ENCODE measurements at places on chromosomes 16 and 17.

DNA sequence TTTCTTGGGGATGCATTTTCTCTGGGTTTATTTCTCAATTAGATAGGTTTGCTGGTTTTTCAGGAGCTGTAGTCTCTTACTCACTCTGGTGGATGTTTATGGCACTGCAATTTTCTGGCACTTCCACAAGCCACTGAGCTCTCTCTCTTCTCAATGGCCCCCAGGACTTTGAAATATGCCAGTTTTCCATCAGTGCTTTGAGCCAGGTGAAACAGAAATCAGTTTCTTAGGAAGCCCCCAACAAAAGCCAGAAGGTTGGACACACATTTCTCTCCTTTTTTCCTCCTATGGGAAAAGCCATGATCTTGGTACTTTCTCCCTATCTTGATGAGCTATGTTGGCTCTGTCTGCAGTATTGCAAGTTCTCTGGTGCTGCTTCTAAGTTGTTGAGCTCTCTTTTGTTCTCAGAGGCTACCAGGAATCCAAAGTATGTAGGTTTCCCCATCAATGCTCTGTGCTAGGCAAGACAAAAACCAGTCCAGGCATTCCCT lies 90.7 kb upstream of the SMIM36 start:
- DNase-seq, result no peak

DNA sequence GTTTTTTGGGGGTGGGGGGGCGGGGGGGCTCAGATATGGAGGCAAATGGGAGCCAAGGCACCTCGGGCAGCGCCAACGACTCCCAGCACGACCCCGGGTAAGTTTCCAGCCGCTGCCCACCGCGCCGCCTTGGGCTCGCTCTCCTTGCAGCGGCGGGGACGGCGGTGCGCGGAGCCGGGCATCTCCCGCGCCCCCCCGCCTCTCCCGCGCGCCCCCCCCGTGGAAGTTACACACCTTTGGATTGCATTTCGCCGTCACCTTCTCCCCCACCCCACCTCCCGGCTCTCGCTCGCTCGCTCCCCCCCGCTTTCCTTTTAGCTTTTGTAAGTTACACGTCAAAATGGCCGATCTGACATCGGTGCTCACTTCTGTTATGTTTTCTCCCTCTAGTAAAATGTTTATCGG lies 387 bp downstream of the MSI2 start:
- DNase-seq, result no peak

GRCh38 chr16:75235721-75236193 lies 15.7 kb downstream of the BCAR1 start:
- no peak for DNase-seq

GRCh38 chr16:12425134-12425941 lies 378.3 kb downstream of the CPPED1 start:
- DNase-seq, result no peak

GRCh38 chr16:85195900-85196772 lies 83.9 kb upstream of the CIBAR2 start:
- DNase-seq, result no peak
